Tibial artery (tissue), 4 donors: ENCODE measurements at places on chromosomes 1 and 21.
A peak's percentile ranks its signal among the peaks of the same experiment; 100 is the strongest.

DNA sequence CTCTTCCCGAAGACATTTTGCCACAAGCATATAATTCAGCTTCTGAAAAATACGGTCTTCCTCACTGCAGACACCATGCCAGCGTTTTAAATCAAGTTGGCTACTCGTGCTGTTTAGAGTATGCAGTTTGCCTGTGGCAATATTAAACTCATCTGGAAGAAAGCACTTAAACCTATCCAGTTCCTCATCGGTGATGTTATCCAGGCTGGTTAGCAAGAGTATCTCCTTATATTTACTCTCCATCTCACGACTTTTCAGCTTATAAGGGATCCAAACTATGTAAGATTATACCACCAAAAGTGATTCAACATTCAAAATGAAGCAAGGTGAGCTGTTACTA, 9.7 kb upstream of the IFI16 start:
- no peak for DNase-seq

- DNase-seq = peak; percentile 94
Measured at GRCh38 chr1:19735440-19736127, 64.1 kb downstream of the TMCO4 start.

DNA sequence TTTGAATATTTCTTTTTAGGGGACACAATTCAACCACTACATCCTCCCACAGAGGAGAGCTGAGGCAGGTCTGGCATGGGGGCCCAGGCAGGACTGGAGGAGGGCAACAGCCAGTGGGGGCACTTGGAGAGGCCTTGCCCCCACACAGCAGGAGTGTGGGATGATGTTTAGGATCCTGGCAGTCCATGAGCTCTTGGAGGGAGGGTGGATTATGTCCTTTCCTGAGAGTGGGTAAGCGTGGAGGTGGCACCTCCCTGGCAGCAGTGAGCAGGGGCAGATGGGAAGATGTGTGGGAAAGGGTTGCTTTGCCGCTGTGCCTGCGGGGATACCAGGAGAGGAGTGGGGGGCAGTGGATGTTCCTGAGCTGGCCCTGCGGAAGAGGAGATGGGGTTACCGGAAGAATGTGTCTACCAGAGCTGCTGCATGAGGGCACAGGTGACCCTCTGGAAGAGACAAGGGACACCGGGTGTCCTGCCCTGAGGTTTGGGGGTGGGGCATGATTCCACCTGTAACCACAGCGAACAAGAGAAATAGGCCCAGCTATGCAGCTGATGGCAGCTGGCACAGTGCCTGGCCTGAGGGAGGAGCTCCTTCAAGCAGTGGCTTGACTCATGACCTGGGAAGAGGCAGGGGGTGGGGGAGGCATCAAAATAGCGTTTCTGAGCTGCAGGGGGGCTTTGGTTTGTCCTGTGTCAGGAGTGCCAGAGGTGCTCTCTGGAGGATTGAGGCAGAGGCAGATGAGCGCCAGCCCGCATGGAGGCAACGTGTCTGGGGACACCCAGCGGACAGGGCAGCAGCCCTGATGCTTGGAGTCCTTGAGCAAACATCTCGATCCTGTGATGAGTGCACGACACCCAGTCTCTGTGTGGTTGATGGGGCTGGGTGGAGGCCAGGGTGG, 123.9 kb upstream of the TMPRSS2 start:
- no peak for DNase-seq

- DNase-seq = no peak
Measured at GRCh38 chr1:41626616-41627375, 142.3 kb upstream of the EDN2 start.

DNA sequence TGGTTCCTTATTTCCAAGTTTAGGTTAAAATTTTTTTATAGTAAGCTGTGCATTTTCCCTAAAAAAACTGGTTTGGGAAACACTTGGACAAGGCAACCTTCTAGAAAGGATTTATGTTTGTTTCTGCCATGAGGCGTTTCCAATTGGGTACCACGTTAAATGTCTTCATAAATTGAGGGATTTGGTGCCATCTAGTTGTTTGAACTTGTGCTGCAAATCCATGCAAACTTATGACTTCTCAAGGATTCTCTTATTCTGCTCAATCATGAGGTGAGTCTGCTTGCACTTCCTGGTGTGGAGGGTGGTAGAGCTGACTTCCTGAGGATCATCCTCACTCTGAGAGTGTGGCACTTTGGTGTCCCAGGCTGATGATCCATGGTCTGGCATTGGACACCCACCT, 123.3 kb downstream of the PCNX2 start:
- DNase-seq = no peak

- peak; percentile 92 for DNase-seq
Measured at GRCh38 chr1:109823543-109824348, 60.0 kb upstream of the EPS8L3 start.

- no peak for DNase-seq
Measured at GRCh38 chr1:2324553-2325366, 66.6 kb downstream of the MORN1 start.

- no peak for DNase-seq
Measured at GRCh38 chr1:169426174-169426705, 1.0 kb downstream of the CCDC181 start.

DNA sequence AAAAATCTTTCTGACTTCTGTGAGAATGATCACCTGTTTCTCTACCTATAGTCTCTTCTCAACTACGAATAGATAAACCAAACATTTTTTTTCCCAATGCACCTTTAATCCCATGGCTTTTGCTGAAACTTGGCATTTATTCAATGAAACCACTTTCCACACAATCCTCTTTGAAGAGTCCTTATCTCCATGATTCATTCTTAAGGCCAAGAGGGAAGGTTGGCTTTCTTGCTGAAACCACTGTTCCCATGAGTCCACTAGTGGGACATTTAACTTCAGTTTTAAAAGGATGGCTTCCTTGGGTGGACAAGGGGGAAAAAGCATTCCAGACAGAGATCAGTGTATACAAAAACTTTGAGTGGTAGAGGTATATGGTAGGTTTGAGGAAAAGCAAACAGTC, 73.6 kb downstream of the CRB1 start:
- no peak for DNase-seq

DNA sequence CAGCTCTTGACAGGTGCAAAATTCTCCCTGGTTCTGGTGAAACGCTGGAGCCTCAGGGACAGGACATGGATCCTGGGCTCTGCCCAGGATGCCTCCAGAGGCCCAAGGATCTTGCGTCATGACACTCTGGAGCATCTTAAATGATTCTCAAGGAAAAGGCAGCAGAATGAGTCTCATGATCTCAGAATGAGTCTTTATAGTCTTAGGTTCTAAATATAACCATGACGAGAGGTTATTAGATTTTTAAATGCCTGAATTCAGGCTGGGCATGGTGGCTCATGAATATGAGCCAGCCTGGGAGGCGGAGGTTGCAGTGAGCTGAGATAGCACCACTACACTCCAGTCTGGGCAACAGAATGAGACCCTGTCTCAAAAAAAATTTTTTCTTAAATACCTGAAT, 55.5 kb downstream of the ECE1 start:
- no peak for DNase-seq

GRCh38 chr21:45072738-45073300, 1.6 kb upstream of the ADARB1 start:
- DNase-seq = no peak

DNA sequence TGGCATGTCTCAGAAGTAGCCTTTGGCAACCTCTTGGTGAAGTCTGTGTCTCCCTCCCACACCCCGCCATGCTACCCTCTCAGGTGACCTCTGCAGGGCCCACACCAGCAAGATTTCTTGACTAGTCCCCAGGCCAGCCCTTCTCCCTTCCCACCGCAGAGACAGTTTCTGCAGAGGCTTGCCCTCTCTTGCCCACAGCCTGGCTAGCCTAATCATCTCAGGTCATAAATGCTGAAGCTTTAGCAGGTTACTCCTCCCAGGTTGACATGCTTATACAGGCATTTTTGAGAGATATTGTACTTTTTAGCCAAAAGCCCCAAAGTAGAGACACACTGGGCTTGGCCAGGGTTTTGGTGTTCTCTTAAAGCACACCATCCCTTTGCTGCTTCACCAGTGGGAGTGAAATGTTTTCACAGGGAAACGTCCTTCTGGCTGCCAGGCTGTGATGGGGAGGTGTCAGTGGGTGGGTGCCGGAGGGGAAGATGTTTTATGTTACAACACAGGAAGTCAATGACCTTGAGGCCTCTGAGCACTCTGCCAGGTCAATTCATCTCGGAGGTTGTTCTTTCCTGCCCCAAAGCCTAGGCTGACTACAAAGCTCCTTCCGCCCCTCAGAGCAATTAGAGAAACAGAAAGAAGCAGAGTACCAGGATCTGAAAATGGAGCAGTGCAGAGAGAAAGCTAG, 58.5 kb downstream of the STYXL2 start:
- no peak for DNase-seq

DNA sequence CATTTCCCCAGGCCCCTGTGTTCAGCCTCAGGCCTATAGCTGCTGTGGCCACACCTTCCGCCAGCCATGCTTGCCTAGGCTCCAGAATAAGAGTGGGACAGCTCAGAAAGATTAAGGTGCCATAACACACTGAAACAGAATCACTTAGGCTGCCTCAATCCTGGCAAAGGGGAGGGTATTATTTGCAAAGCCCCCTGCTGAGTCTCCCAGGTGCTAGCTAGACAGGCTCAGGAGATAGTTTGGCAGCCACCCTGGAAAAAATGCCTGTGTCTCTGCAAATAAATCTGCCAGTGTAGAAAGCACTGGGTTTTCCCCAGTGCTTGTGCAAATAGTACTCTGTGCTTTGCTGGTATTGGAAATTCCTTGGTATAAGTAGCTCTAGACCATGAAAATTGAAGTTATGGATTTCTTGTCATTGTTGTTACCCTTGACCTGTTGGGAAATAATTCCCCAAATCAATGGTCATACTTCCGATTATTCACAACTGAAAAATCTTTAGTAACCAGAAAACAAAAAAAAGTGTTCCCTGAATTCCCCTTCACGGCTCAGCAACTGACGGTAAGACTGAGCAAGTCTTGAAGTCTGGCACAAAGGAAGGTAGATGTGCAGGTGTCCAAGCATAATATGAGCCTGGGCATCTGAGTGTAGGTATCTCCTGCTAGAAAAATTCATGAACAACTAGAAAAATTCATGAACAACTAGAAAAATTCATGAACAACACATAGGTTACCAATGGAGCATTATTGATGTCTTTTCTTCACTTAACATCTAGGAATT, 56.9 kb downstream of the PROX1 start:
- no peak for DNase-seq

- DNase-seq = peak; percentile 29
Measured at GRCh38 chr21:45551316-45551715, 9.1 kb upstream of the SLC19A1 start.

- no peak for DNase-seq
Measured at GRCh38 chr1:83942914-83943313, 56.0 kb downstream of the TTLL7 start.

DNA sequence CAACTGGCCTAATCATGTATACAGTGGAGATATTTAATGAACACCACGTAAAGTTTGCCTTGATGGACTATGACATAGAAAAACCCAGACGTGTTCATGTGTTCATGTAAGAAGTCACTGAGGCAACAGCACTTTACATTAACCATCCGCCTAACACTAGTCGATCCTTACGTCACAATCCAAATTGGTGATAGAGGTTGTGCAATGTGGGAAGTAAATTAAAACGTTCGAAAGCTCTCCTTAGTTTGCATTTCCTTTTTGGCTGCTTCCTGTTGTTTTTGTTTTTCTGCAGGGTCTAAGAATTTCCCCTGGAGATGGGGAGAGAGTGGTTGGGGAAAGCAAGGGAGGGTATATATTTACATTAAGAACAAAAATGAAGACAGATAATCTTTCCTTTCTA, 587.5 kb upstream of the ADGRL2 start:
- DNase-seq = no peak

DNA sequence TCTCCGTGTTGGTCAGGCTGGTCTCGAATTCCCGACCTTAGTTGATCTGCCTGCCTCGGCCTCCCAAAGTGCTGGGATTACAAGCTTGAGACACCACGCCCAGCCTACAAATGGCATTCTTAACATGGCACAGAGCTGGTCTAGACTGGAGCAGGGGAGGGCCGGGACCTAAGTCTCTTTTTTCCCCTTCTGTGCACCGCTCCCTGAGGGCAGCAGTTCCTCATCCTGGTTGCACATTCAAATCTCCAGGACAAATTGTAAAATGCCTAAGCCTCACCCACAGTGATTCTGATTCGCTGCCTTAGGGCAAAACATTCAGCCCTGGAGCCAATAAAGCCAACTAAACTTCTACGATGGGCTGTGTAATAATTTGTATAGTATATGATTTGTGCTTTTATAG, 10.1 kb upstream of the AVPR1B start:
- DNase-seq = no peak

GRCh38 chr1:35707601-35708440, 10.9 kb downstream of the C1orf216 start:
- DNase-seq = no peak

- no peak for DNase-seq
Measured at GRCh38 chr1:179867493-179868330, 9.9 kb downstream of the TOR1AIP2 start.

DNA sequence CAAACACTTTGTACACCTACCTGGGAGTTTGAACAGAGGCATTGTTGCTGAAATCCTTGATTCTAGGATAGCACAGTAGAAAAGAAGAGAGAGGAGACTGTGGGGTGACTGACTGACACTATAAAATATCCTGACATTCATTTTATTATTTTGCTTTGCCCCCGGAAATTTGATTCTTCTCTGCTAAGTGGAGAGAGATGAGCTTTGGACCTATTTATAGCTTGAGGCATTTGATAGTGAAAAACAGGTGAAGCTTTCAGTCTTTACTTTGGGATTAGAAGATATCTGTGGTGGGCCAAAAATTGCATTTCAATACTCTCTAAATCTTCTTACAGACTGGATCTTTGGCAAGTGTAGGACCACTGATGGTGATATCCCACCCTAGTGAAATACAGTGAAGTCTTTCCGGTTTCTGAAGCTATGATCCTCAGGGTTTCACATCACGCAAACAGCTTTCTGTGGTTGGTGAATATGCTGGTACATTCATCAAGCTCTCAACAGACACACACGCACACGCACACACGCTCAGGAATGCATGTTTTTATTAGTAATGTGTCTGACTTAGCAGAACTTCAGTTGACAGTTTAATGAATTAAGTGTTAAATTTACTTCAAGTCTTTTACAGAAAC, at the start of gene AMPD1:
Gene AMPD1, minus strand, starts transcription at position 117 of the 629 bp plus-strand sequence. Its CDS starts 75 bp downstream, at position 42.
- no peak for DNase-seq

DNA sequence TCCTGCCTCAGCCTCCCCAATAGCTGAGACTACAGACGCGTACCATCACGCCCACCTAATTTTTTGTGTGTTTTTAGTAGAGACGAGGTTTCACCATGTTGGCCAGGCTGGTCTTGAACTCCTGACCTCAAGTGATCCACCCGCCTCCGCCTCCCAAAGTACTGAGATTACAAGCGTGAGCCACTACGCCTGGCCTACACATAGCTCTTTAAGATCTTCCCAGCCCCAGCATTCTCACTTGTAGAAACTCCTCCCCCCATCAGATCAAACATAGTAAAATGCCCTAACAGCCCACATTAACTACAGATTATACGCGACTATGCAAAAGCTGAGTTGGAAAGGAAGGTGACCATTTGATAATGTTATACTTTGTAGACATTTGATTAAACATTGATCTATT, 634.8 kb downstream of the MATN1 start:
- DNase-seq = no peak

- peak; percentile 49 for DNase-seq
Measured at GRCh38 chr1:221174330-221174993, 295.2 kb downstream of the HLX start.
